ENCODE measurements at places on chromosomes 7 and 10.
A peak's percentile ranks its signal among the peaks of the same experiment; 100 is the strongest.

DNA sequence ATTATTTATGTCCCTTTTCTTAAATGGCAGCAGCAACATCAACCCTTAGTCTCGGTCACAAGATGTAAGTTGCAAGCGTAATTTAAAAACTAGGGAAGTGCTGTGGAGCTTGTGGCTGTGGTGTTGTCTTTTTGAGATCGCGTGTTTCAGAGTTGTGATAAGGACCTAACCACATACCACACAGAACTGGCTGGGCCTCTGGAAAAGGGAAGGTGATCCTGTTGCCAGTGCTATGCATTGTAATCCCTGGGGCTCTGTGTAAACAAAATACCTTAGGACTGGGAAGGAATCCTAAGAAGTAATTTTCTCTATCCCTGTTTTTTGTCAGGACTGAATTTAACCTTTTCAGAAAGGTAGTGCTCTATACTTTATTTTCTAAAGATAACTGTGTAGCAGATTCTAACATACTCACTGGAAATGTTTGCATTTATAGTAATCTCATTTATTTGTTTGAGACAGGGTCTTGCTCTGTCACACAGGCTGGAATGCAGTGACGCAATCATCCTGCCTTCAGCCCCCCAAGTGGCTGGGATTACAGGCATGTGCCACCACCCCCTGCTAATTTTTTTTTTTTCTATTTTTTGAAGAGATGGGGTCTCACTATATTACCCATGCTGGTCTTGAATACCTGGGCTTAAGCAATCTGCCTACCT lies 60.4 kb downstream of the INPP5F start:
- no peak for DNase-seq

- DNase-seq = peak; percentile 99
Measured at GRCh38 chr10:24463611-24464426, 254.9 kb downstream of the KIAA1217 start.

DNA sequence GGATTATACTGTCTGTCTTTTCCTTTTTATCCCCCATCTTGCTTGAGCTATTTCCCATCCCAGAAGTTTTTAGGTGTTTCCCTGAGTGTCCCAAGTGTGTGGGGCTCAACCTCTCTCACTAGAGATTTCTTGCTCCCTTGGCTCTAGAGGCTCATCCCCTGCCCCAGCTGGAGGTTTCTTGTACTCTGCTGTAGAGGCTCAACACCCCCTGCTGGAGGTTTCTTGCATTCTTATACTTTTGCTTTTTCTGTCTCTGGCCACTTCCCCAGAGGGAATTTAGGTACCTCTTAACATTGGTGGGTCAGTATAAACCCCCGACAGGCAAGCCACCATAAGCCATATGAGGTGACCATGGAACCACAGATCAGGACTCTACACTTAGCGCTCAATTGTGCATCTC lies 114.2 kb upstream of the FAM3C start:
- DNase-seq = no peak

- no peak for DNase-seq
Measured at GRCh38 chr7:37027104-37027503, 302.8 kb upstream of the AOAH start.

GRCh38 chr10:29169021-29169420 lies 119.8 kb upstream of the LYZL1 start:
- no peak for DNase-seq

GRCh38 chr10:77837248-77837924 lies 89.2 kb downstream of the DLG5 start:
- DNase-seq = no peak

DNA sequence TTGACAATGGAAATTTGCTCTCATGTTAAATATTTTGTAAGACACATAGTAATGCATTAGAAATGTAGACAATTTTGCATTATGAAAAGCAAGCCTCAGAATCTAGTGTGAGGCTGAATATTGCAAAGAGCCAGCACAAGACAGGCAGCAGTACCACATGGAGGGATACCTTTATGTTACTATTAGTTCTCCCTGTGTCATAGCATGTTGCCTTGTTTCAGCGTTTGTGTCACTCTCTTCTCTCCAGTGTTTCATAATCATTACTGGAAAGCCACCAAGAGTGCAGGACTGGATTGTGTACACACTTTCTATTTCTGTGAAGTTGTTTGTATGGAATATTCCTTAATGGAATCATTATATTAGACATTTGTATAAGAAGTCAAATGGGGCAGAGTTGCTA lies 8.5 kb downstream of the AHR start:
- no peak for DNase-seq

DNA sequence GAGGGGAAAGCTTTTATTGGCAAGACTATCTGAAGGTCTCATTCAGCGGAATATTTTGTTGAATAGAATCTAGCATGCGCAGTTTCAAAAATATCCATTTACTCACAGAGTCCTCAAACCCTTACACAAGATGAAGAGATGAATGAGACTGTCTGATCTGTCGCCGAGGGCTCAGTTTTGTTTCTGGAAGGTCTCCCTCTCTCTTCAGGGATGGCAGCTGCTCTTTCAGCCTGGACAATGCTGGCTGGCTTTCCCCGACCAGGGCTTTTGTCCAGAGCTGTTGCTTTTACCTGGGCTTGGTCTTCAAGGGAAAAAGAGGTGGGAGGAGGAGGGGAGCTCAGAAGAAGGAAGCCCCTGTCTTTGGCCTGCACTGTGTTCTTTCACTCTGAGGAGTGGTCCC lies 81.9 kb upstream of the BTBD16 start:
- DNase-seq = no peak

- no peak for DNase-seq
Measured at GRCh38 chr10:132417257-132417910, 20.4 kb downstream of the PWWP2B start.

DNA sequence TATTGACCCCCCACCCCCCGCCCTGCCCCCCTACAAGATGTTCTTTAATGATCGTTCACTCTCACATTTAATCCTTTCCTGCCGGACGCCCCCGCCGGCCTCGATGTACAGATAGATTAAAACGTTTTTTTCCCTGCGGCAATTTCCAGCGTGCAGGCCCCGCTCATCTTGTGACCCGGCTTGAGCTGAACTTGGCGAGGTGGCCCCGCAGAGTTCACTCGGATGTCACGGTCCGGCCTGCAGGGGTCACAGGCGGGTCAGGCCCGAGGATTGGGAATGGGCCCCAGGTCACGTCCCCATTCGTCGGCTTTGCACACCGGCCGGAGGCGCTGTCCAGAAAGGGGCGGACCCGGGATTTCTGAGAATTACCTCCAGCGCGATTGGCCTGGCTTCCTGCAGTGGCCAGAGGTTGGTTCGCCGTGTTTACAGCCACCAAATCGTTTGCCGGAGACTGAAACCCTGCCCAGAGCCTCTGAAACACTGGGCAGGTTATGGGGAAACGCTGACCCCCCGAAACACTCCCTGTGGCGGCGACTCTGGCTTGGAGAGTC lies 1.9 kb upstream of the CYP26A1 start:
- no peak for DNase-seq

DNA sequence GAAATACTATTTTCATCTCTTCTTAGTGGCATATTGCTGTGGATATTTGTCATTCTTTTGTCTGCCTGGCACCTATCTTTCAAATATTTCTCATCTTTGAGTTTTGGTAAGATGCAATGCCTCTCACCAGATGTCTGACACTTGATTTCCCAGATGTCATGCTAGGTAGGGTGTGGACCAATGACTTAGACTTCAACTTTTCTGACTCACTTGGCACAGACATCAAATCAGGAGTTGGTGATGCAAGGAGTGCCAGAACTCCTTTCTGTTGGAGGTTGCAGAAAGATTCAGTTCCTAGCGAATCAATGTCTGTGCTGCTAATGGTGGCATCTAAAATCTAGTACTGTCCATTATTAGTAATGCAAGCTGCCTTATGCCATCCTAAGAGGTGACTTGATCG lies 216.9 kb upstream of the FERD3L start:
- peak; percentile 18 for DNase-seq

- peak; percentile 29 for DNase-seq
Measured at GRCh38 chr7:44580945-44581878, 819 bp downstream of the TMED4 start.

GRCh38 chr10:69516316-69516715 lies 56.9 kb downstream of the NEUROG3 start:
- no peak for DNase-seq

GRCh38 chr7:158993591-158993990 lies 137.2 kb downstream of the DYNC2I1 start:
- no peak for DNase-seq

DNA sequence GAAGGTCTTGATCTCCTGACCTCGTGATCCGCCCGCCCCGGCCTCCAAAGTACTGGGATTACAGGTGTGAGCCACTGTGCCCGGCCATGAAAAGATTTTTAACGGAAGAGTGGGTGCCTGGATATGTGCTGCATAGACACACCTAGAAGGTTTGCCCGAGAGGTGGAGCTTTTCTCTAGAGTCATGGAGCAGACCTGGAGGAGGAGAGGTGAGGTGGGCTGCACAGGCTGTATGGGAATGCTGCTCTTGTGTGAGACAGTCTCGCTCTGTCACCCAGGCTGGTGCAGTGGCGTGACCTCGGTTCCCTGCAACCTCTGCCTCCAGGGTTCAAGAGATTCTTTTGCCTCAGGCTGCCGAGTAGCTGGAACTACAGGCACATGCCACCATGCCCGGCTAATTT lies 103.3 kb downstream of the ACTR3B start:
- no peak for DNase-seq

GRCh38 chr10:11113156-11113555 lies 95.5 kb downstream of the CELF2 start:
- no peak for DNase-seq

- DNase-seq = no peak
Measured at GRCh38 chr7:91083855-91084644, 180.2 kb upstream of the FZD1 start.

DNA sequence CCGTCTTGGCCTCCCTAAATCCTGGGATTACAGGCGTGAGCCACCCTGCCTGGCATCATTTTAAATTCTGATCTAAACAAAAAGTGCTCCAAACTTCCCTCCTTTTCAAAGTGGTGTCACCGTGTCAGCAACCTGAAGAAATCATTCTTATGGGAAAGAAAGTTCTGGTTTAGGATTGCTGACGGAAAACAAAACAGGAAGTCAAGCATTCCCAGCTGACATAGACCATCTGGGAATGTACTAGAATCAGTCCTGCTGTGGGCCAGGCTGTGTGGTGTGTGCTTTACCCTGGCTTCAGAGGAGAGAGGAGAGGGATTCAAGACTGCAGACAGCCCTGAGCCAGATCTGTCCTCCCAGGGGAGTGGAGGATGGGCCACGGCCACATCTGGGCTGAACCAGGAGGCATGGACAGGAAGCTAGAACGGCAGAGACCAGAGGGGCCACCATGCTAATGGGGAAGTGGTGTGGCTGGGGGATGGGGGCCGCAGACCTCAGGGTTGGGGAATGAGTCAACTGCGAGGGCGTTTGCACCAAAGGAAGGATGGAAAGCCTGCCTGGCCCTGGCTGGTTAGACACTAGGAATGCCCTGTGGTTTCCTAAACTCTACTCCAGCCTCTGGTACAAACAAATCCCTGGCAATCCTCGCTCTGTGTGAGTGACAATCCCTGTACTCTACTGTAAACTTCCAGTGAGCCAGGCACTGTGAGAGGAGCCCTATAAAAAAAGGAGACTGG lies 16.7 kb upstream of the CLIP2 start:
- DNase-seq = no peak

DNA sequence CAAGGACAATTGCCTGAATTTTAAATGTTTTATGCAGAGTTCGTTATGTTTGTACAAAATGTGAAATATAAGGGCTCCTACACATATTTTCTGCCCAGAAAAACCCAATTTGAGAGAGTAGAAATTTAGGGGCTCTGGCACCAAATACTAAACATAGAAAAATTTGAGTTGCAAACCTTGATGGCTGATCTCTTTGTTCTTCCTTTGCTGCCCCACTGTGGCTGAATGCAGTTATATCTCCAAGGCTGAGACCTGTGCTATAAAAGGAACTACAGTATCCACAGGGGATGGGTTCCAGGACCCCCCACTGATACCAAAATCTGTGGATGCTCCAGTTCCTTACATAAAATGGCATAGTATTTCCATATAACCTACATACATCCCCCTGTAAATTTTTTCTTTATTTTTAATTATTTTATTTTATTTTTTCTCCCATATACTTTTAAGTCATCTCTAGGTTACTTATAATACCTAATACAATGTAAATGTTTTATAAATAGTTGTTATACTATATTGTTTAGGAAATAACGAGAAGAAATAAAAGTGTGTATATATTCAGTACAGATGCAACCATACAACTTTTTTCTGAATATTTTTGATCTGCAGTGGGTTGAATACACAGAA lies 22.5 kb downstream of the CFAP43 start:
- no peak for DNase-seq

GRCh38 chr7:158710651-158711102 lies 6.1 kb upstream of the NCAPG2 start:
- DNase-seq = peak; percentile 60

DNA sequence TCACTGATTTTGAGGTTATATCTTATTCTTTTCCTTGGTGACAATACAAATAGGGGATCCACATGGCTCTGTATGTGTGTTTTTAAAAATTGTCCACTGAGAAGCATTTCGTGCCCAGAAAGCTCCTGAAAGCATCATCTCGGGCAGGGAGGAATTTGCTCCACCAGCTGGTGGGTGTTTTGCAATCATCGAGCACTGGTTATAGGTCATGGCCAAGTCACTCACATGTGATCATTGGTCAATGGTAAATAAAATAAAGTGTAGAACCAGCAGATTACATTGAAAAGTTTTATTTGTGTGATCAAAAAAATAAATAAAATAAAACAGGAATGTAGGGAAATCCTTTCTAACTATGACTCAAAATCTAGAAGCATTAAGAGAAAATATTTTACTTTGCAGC lies 23.0 kb upstream of the SNX13 start:
- DNase-seq = no peak

DNA sequence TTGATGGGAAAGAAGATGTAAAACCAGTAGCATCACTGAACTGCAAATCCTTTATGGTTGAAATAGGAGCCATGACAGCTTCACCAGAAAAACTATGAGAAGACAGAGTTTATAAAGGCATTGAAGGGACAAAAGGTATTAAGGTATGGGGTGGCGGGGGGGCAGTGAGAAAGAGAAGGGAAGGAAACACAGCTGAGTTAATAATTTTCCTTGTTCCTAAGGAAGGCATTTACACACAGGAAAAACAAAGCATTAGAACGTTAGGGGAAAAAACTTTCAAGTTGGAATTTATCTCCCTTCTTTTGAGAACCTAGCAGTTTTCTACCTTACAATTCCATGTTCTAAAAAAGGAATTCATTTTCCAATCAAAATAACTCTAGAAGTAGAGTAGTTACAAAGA lies 4.4 kb downstream of the LARP4B start:
- DNase-seq = no peak

DNA sequence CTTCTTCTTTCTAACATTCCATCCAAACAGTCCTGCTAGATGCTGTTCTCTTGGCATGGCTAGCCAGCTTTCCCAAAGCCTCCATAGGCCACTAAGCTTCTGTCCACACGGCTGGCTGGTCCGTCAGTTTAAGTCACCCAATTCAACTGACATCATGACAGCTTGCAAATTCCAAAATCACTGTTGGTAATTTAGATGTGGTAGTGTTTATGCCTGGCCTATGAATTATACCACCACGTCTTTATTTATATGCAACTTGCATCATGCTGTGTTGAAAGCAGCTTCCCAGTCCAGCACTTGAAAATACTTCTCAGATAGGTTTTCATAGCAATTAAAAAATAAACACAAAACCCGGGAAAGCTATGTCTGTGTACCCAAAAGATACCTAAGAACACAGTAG lies 2.2 kb upstream of the VIM start:
- DNase-seq = no peak
